Stimulated activated naive B cell treated with anti-CD40 and anti-IgM and Interleukin-4, amounts not matched to agents 10 μg/mL and 1 μg/mL and 100 μg/mL, for 72 hours (primary cell): ENCODE measurements at places on chromosomes 5 and 9.
A peak's percentile ranks its signal among the peaks of the same experiment; 100 is the strongest.

DNA sequence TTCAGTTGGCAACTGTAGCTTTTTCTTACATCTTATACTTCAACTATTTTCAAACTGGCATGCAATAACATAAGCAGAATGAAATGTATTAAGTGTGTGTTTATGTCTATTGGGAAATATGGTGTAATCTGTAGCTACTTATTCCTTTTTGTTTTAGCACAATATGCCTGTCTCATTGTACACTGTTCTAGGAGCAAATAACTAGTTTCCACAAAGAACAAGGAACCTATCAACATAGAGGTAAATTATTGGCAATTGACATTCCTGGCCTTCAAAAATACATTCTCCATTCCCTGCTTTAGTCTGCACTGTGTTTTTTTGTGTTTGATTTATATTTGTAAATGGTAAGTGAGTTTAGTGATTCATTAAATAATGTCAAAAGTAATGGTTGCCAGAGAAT, 75.7 kb downstream of the FBXL7 start:
- no peaks in the 10 kb centered on the region for H3K36me3 ChIP-seq
- no peak for DNase-seq
- H3K27ac ChIP-seq: no peak overlapping the region
- no peaks in the 10 kb centered on the region for H3K27me3 ChIP-seq
- no peak overlapping the region for H3K4me3 ChIP-seq

DNA sequence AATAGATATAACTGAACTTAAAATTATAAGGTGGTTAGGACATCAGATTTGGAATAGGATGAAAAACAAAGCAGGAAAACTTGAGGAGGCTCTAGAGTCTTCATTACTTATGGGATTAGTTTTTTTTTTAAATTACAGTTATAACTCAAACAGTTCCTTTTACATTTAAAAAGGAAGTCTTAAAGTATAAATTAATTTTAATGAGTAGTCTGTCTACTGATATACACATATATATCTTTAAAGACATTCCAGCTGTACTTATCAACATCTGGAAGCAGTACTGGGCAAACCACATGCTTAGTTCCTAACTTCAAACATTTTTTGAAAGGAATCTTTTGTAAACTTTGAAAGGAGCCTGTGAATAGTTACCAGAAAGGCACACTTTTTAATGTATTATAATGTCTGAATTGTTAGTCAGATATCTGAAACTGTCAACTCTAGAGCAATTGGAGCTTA, 6.0 kb downstream of the ACTBL2 start:
- H3K4me1 ChIP-seq: no peaks in the 10 kb centered on the region
- no peaks in the 10 kb centered on the region for H3K27me3 ChIP-seq
- no peak for DNase-seq
- no peak overlapping the region for H3K4me3 ChIP-seq
- no peaks in the 10 kb centered on the region for H3K36me3 ChIP-seq
- no peak overlapping the region for H3K27ac ChIP-seq

DNA sequence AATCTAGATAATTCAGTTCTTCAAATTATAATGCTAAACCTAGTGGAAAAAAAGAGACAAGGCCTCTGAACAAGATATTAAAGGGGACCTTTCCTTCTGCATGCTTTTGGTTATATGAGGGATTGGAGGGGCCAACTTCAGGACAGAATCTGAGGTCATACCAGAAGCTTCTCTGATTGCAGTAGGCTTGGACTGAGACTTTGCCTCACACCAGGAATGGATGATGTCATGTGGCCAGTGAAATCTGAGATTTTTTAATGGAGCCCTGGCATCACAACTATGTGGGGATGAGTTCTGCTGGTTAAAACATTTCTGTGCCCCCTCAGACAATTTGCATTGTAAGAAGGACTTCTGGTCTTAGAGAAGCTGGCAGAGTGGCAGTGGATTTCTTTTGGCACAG, 88.6 kb downstream of the ANGPTL2 start:
- no peaks in the 10 kb centered on the region for H3K27me3 ChIP-seq
- H3K4me1 ChIP-seq: no peaks in the 10 kb centered on the region
- no peak for DNase-seq
- no peak overlapping the region for H3K27ac ChIP-seq
- H3K36me3 ChIP-seq: peaks cover 3% of the 10 kb centered on the region
- H3K4me3 ChIP-seq: no peak overlapping the region

DNA sequence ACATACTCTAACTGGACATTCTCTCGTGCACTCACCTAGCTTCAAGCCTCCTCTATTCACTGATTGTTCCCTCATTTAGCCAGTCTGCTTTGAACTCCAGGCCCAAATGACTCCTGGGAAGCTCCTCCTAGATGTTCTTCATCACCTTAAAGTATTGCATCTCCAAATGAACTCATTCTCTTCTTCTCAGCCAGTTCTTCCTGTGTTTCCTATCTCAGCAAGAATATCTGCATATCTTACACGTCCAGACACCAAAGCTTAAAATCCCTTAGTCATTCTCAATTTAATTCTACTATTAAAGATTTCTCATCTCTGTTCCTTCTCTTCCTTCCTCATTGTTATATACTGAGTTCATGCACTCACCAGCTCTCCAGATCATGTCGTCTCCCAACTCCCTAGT, 118.6 kb upstream of the DAB2 start:
- DNase-seq: no peak
- no peaks in the 10 kb centered on the region for H3K4me1 ChIP-seq
- H3K27me3 ChIP-seq: no peaks in the 10 kb centered on the region
- no peak overlapping the region for H3K4me3 ChIP-seq

DNA sequence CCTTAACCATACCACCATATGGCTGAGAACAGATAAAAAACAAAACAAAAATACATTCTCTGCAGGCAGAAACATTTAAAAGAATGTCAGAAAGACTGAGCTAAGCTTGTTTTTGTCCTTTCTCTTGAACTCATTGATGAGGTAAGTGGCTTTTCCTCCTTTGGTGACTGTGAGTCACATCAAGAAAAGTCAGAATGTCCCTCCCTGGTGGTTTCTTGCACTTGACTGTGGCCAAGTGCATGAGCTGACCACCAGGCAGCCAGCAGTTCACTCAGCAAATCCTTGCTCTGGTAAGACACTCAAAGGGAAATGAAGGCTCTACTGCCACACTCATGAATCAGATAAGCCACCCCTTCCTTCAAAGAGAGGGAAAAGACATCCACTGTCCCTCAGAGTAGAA, 970.9 kb downstream of the TAF11L14 start:
- no peaks in the 10 kb centered on the region for H3K27me3 ChIP-seq
- DNase-seq: no peak
- no peaks in the 10 kb centered on the region for H3K4me1 ChIP-seq
- no peak overlapping the region for H3K4me3 ChIP-seq
- no peak overlapping the region for H3K27ac ChIP-seq

GRCh38 chr5:127718181-127718580, 15.0 kb downstream of the CCDC192 start:
- no peaks in the 10 kb centered on the region for H3K27me3 ChIP-seq
- no peak overlapping the region for H3K27ac ChIP-seq
- no peak overlapping the region for H3K4me3 ChIP-seq
- DNase-seq: no peak
- no peaks in the 10 kb centered on the region for H3K4me1 ChIP-seq

DNA sequence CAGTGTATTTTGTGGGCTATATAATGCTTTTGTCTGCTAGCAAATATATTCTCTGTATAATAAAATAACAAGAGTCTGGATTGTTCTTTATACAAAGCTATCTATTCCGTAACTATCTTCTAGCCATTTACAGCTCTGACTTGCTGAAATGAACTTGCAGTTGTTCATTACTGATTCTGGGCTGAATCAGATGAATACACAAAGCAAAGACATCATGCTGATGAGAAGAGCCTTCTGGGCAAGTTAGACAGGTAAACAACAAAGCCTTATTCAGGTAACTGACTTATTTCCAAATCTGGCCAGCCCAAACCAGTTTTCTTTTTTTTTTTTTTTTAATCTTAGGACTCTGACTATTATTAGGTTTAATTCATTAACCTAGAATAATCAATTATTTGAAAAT, 255.5 kb downstream of the KIAA0825 start:
- no peaks in the 10 kb centered on the region for H3K4me1 ChIP-seq
- H3K27ac ChIP-seq: no peak overlapping the region
- H3K27me3 ChIP-seq: no peaks in the 10 kb centered on the region
- no peak overlapping the region for H3K4me3 ChIP-seq
- no peak for DNase-seq
- no peaks in the 10 kb centered on the region for H3K36me3 ChIP-seq

DNA sequence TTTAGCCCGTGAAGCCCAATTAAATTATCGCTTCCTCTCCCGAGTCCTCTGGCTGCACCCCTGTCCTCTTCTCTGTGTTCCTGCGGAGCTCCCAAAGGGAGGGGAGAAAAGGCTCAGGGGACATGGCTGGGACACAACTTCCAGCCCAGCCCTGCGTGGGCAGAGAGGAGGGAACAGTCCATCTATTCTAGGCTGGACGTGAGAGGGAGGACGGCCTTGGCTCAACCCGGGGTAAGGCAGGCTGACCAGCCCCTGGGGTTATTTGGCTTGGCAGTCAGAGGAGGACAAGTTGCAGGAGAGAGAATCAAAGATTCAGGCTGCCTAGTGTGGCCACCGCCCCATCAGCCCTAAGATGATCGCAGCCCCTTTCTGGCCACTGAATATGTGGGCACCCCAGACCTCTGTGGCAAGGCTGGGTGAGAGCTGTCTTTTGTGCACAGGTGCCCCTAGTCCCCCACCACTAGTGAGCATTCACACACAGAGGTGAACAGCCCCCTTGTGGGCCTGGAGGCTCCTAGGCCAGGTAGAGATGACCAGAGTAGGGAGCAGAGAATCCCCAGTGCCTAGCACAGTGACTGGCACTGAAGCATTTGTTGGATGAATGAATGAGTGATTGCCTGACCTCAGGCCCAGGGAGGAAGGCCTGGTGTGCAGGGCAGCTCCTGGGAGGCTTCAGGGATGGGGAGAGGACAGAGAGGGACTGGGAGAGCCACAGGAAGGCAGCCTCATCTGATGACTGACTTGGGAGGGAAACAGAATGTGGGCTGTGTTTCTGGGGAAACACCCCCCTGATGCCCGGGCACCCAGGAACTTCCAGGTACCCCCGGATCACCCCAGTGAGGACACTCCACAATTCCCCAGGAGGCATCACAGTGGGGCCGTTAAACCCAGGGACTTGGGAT, 133.9 kb downstream of the C9orf50 start:
- H3K36me3 ChIP-seq: peaks cover 17% of the 10 kb centered on the region
- H3K4me3 ChIP-seq: peak overlapping the region; percentile 21
- no peak for DNase-seq
- H3K27ac ChIP-seq: peak overlapping the region; percentile 98

DNA sequence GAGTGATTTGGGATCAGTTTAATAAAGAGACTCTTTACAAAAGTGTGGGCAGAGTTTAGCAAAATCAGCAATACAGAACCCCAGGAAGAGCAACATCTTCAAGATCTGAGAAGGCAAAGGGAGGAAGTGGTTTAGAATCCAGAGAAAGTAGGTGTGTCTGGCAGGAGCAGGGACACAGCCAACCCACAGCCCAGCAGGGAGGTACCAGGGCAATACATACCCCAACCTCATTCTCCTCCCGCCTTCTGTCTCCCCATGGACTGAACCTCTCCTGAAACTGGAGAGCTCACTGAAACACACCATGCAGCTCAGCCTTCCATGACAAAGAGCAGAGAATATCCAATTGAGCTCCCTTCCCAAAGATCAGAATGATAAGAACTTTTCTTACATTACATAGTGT, 283.4 kb downstream of the PRELID2 start:
- H3K36me3 ChIP-seq: no peaks in the 10 kb centered on the region
- H3K27ac ChIP-seq: no peak overlapping the region
- DNase-seq: no peak
- H3K4me3 ChIP-seq: no peak overlapping the region
- H3K27me3 ChIP-seq: no peaks in the 10 kb centered on the region

DNA sequence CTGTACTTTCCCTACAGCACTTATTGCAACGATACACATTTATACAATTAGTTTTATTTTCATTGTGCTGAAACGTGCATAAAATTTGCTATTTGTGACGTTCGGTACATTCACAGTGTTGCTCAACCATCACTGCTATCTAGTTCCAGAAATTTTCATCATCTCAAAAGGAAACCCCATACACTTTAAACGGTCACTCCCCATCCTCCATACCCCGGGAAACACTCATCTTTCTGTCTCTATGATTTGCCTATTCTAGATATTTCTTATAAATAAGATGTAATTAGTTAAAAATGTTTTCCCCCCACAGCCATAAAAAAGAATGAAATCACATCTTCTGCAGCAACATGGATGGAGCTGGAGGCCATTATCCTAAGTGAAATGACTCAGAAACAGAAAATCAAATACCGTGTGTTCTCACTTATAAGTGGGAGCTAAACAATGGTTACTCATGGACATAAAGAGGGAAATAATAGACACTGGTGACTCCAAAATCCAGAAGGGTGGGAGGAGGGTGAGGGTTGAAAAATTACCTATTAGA, 40.2 kb upstream of the TEX48 start:
- peaks cover 26% of the 10 kb centered on the region for H3K27me3 ChIP-seq
- H3K36me3 ChIP-seq: peaks cover 2% of the 10 kb centered on the region
- H3K4me3 ChIP-seq: no peak overlapping the region
- no peak for DNase-seq

- H3K36me3 ChIP-seq: no peaks in the 10 kb centered on the region
- H3K27me3 ChIP-seq: peaks cover 21% of the 10 kb centered on the region
- peaks cover 23% of the 10 kb centered on the region for H3K4me1 ChIP-seq
- DNase-seq: peak; percentile 41
- no peak overlapping the region for H3K4me3 ChIP-seq
These were observed 187.5 kb downstream of the TMEM38B start for GRCh38 chr9:105881654-105882349.

DNA sequence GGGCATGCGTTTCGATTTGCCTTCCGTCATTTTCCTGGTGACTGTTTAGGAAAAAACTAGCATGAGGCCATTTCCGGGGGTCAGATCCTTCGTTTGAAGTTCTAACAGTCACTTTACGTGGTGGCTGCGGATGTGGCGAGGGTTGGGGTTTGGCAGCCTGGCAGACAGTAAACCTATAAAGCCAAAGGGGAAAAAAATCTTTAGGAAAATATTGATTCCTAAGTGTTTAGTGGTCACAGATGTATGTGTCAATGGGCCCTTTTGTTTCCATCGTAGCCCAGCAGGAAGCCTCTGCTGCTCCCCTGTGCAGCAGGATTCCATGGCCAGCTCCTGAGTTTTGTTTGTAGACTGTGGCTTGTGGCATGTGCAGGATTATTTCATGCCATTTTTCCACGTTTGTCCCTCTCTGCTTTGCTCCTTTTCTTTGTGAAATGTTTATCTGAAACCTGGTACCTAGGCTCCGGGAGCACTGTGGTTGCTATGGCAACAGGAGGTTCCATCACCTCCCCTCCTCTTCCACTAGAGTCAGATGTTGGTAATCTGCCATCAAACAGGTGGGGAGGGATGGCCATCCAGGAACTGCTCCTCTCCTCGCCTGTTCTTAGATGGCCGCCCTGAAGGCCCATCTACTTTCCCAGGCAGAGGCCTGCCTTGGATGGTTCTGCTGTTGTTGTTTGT, 202.3 kb downstream of the AOPEP start:
- no peak for DNase-seq
- peaks cover 45% of the 10 kb centered on the region for H3K36me3 ChIP-seq
- no peaks in the 10 kb centered on the region for H3K4me1 ChIP-seq
- no peak overlapping the region for H3K4me3 ChIP-seq
